NCI-H226 (cell line): ENCODE measurements at places on chromosomes 6 and 20.
A peak's percentile ranks its signal among the peaks of the same experiment; 100 is the strongest.

- no peak for DNase-seq
Observed at GRCh38 chr6:144782634-144783033, 497.5 kb downstream of the UTRN start.

GRCh38 chr20:10648651-10649050, 25.1 kb downstream of the JAG1 start:
- DNase-seq: no peak

DNA sequence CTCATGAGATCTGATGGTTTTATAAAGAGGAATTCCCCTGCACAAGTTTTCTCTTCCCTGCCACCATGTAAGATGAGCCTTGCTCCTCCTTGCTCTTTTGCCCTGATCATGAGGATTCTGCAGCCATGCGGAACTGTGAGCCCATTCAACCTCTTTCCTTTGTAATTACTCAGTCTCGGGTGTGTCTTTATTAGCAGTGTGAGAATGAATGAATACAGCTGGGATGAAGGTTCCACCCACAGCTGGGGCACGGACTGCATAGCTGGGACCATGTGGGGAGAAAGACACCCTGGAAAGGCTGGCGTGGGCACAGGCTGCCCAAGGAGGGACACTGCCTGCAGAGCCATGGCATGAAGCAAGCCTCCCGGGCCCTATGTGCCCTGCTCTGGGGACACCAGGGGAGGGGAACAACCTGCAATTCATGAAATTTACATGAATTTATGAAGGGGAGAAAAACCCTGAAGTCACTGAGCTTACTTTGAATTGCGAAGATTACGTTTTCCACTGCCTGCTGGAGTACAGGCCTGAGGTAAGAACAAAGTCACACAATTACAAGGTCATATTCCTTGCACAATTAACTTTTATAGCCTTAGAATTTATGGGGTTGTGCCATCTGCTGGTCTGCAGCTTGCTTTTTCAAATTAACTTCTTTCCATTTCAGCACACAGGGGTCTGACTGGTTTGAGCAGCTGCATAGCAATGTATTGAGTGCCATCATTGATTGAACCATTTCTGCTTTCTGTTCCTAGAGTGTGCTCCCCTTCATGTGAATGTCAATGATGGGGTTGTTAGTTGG, 46.2 kb downstream of the SLC22A1 start:
- DNase-seq: no peak

DNA sequence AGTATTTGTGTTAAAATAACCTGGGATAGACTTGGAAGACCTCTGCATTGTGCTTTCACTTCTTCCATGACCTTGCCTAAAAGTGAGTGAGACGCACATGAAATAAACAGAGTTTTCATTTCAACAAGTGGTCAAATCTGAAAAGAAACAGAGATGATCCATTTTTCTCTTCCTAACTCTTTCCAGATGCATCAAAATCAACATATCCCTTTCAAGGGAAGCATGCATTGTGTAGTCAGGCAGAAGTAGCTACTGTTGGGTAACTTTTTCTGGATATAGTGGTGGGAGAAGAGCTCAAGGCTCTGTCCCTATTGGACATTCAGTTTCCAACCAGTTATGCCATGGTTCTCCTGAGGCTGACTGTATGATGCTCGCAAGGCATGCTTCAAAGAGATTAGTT, 233.0 kb upstream of the JAG1 start:
- no peak for DNase-seq

GRCh38 chr20:2742934-2743559, 50.5 kb downstream of the EBF4 start:
- no peak for DNase-seq

DNA sequence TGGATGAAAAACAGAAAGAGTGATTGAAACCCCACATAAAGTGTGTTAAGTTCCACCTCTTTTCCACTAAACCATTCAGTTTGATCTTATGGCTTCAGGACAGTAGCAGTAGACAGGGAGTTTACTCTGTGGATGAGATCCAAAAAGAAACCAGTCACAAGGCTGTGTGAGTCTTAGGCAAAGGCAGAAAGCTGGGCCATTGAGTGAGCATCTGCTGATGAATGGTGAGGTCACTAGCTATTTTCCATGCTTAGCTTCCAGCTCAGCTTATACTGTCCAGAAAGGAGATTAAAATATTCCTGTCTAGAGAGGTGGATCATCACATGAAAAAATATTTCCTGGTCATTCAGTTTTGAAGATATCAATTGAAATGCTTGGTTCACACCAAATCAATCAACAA, 1643.9 kb downstream of the HACE1 start:
- DNase-seq: peak; percentile 32
